Substantia nigra (tissue), 51 donors: ENCODE measurements at places on chromosomes 12 and 14.
A peak's percentile ranks its signal among the peaks of the same experiment; 100 is the strongest.

DNA sequence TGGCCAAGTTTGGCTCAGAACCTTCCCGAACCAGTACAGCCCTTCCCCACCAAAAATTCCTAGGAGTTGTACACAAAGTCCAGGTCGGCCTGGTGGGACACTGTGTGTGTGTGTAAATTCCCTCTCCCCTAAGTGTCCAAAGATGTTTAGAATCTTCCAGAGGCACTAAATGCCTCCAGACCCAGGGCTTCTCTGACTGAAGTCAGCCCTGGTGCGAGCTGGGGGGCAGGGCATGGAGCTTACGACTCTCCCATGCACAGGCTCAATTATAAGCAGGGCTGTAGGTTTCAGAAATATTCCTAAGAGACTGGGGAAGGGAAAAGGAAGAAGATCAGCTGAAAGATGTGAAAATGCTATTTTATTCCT, 106.9 kb upstream of the ATF7IP start:
- DNase-seq = no peak

GRCh38 chr12:53736592-53736991, 9.3 kb upstream of the CALCOCO1 start:
- DNase-seq = no peak

GRCh38 chr12:120468821-120469449, 613 bp downstream of the SRSF9 start:
- DNase-seq = peak; percentile 43

GRCh38 chr12:3274664-3275063, 197.5 kb downstream of the TSPAN9 start:
- DNase-seq = no peak

GRCh38 chr14:69606258-69607184, 4.9 kb upstream of the SUSD6 start:
- no peak for DNase-seq
